ENCODE measurements at places on chromosomes 4 and X. TPM values are rescaled to one million over a fixed set of nuclear protein-coding genes. Genes with fewer than 3 reads are reported as not detected.

The USP9X gene
- 72.4 TPM for total RNA-seq

The AADAT gene
- 3.7 TPM for total RNA-seq

The HTN3 gene
- not detected for total RNA-seq

The ANOS1 gene
- 3.2 TPM for total RNA-seq

The NALF2 gene
- total RNA-seq = 0.49 TPM

The XAGE2 gene
- not detected for total RNA-seq

- peaks cover 10% of the 10 kb centered on the region for H3K36me3 ChIP-seq
- no peaks in the 10 kb centered on the region for H3K4me1 ChIP-seq
- no peak for DNase-seq
- H3K27me3 ChIP-seq = no peaks in the 10 kb centered on the region
- H3K4me3 ChIP-seq = no peak overlapping the region
Measured at GRCh38 chr4:55468724-55469123, 73.0 kb downstream of the TMEM165 start.

DNA sequence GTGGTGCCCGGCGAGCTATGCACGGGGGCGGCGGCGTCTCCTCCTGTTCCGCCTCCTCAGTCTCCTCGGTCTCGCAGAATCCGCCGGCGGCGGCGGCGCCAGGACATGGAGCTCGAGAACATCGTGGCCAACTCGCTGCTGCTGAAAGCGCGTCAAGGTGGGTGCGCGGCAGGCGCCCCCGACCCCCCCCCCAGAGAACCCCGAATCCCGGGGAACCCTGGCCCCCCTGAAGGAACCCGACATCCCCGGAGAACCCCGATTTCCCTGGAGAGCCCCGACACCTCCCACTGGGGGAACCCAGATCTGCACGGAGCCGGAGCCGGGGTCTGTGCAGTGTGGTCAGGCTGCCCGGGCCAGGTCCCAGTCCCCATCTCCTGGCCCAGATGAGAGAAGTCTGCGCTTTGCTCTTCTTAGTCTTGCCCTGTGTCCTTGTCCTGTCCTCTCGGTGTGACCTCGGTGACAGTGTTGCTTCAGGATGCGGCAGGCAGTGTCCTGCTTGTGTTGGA is 648 bp downstream of the GRK4 start:
- peak overlapping the region; percentile 68 for H3K27ac ChIP-seq
- DNase-seq = no peak
- H3K27me3 ChIP-seq = no peaks in the 10 kb centered on the region
- peaks cover 27% of the 10 kb centered on the region for H3K4me1 ChIP-seq
- H3K36me3 ChIP-seq = no peaks in the 10 kb centered on the region

DNA sequence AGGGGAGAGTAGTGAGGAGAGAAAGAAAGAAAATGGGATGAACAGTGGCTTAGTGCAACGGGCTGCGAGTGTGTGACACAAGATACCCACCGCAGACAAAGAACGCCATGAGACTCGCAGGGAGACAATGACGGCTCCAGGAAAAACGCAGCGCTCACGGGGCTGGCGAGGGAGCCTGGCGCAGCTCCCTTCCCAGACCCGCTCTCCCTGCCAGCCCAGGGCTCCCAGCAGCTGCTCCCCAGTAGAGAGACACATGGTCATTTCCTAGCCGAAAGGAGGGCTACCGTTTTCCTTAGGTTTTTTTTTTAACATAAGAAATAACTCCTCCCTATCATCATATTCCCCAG is 149.5 kb downstream of the MAML3 start:
- DNase-seq = no peak
- H3K36me3 ChIP-seq = no peaks in the 10 kb centered on the region
- H3K4me1 ChIP-seq = peaks cover 12% of the 10 kb centered on the region
- H3K4me3 ChIP-seq = peak overlapping the region; percentile 29
- H3K27ac ChIP-seq = peak overlapping the region; percentile 43

GRCh38 chrX:70079297-70079696 is 17.0 kb downstream of the OTUD6A start:
- no peaks in the 10 kb centered on the region for H3K4me1 ChIP-seq
- H3K27ac ChIP-seq = no peak overlapping the region
- no peaks in the 10 kb centered on the region for H3K27me3 ChIP-seq
- H3K4me3 ChIP-seq = no peak overlapping the region

DNA sequence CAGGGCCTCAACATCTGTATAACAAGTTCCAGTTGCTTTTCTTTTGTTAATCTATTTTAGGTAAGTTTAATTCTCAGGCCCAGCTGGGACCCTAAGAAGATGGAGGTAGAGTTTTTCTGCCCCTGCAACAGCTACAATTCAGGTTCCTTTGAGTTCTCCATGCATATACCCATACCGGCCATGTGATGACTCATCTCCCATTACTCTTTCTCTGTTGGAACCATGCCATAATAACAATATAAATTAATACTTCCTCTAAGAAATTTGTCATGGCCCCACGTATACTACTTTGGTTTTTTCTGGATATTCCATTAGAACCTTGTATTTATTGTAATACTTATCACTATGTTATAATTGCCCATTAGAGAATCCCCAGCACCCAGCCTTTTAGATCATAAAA is 1.3 kb upstream of the INTU start:
- no peak for DNase-seq
- H3K4me1 ChIP-seq = peaks cover 13% of the 10 kb centered on the region
- no peaks in the 10 kb centered on the region for H3K36me3 ChIP-seq
- H3K27ac ChIP-seq = no peak overlapping the region
- no peaks in the 10 kb centered on the region for H3K27me3 ChIP-seq

DNA sequence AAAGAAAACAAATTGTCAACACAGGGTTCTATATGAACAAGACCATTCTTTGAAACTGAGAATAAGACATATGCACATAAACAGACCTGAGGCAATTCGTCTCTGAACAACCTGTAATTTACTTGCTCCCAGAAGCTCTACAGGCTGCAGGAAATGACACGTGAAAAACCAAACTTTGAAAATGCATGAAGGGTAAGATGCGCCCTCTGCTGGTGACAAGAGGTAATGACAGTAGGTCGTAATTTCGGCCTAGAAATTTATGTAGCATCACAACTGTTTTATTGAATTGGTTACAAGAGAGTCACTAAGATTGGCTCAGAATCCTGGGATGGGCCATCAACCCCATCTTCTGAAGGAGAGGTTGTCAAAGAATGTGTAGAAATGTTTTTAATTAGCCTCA is 276.5 kb downstream of the PPP4R3C start:
- DNase-seq = no peak
- no peak overlapping the region for H3K4me3 ChIP-seq
- H3K27me3 ChIP-seq = no peaks in the 10 kb centered on the region
- H3K27ac ChIP-seq = no peak overlapping the region

- H3K4me1 ChIP-seq = no peaks in the 10 kb centered on the region
- H3K36me3 ChIP-seq = no peaks in the 10 kb centered on the region
- no peaks in the 10 kb centered on the region for H3K27me3 ChIP-seq
- H3K27ac ChIP-seq = no peak overlapping the region
Measured at GRCh38 chr4:22668301-22668700, 24.4 kb upstream of the GBA3 start.

DNA sequence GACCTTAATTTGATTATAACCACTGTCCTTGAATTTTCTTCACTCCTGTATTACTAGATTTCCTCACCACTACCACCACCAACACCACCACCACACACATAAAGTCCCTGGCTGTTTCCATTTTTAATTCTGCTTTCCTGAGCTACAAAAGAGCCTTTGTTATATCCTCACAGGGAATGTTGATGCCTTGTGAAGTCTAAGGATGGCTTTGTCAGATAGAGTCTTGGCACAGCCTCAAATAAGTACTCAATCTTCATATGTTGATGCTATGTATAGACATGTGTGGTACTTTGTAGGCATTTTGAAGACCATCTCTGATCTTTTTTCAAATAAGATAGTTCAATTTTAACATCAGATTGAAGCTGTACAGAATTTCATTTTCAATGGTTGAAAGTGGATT is 1016.7 kb upstream of the LCORL start:
- H3K4me1 ChIP-seq = no peaks in the 10 kb centered on the region
- no peaks in the 10 kb centered on the region for H3K36me3 ChIP-seq
- no peak overlapping the region for H3K27ac ChIP-seq
- H3K4me3 ChIP-seq = no peak overlapping the region
- H3K27me3 ChIP-seq = no peaks in the 10 kb centered on the region

DNA sequence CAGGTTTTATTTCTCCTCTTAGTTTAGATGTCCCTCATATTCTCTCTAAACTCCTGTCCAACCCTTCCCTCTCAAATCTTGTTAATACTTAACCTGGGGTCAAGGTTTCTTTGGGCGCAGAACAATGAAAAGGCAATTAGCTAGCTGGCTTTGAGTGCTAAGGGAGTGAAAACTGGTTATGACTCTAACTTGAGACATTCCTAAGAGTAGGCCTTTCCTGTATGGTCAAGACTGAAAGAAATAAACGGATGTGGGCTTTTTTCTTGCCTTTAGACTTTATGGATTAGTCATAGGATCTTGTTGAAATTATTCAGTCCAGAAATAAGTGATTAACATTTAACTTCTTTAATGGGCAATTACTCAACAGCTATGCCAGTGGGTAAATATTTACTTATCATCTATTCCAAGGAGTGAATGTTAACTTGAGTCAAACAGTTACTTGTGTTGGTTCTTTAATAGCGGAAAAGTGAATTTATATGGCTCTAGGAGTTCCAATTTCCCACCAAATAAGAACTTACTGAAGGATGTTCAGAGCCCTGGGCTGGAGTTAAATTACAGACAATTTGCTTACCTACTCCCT is 141.7 kb upstream of the SCML1 start:
- H3K36me3 ChIP-seq = no peaks in the 10 kb centered on the region
- H3K4me1 ChIP-seq = peaks cover 13% of the 10 kb centered on the region
- H3K4me3 ChIP-seq = no peak overlapping the region
- H3K27me3 ChIP-seq = no peaks in the 10 kb centered on the region
- no peak overlapping the region for H3K27ac ChIP-seq

- DNase-seq = peak; percentile 83
- H3K27ac ChIP-seq = peak overlapping the region; percentile 63
- H3K36me3 ChIP-seq = no peaks in the 10 kb centered on the region
- no peaks in the 10 kb centered on the region for H3K27me3 ChIP-seq
- no peak overlapping the region for H3K4me3 ChIP-seq
Measured at GRCh38 chrX:154002215-154002719, 17.4 kb downstream of the IRAK1 start.

All from vagina (tissue), 2 donors.